ENCODE measurements at places on chromosomes 6 and 20.

- DNase-seq, result no peak
Measured at GRCh38 chr20:47315339-47316056, 41.0 kb downstream of the ZMYND8 start.

GRCh38 chr6:98920904-98921431, 26.8 kb downstream of the FBXL4 start:
- DNase-seq, result no peak

DNA sequence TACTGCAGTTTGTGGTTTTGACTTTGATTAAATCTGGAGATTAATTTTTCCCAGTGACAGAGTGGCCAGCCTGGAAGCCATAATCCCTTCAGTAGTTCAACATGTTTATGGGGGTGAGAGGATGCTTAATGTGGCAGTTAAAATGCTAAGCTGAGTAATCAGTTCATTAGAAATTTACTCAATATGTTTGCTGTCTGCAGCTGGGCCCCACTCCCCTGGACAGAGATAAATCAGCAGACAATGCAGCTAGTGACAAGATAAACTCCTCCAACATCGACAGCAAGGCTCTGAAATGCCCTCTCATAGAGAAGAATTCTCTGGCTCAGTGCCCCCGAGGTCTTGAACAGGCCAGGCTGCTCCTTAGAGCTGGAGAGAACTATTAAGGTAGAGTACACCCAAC, 101.9 kb downstream of the LRFN2 start:
- DNase-seq, result no peak

DNA sequence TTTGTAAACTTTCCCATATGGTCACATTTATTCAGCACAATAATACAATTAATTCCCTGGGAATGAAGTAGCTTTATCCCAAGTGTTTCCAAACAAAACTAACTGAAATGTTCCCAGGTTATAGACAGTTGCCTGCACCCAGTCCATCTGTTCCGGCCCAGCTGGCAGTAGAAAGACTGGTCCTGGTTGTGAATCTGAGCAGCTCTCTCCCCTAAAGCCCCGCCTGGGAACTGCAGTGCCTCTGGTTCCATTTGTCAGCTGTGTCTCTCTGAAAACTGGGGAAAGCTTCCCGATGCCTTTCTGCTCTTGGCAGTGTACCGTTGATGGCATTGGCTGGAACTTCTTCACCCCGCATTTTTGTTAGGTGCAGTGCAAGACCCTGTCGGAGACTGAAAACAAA, 8.7 kb downstream of the MTHFD1L start:
- no peak for DNase-seq

- no peak for DNase-seq
Measured at GRCh38 chr20:4026093-4026601, 10.8 kb upstream of the RNF24 start.

DNA sequence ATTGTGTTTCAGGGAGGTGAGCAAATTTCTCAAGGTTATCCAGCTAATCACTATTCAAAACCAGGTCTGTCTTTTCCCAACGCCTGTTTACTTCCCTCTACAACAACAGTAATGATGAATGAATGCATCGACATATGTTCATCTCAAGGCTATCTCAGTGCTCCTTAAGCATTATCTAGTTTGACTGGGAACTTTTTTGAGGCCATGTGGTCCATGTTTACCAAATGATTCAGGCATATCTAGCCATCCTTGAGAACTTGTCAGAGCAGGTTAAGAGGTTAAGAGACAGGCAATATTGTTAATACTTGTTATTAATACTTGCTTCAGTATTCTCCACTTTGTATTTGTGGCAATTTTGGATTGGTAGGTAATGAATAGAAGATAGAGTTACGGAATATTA, 1038.4 kb upstream of the FLRT3 start:
- DNase-seq, result no peak
